ENCODE measurements at places on chromosomes 6 and 20. TPM values are rescaled to one million over a fixed set of nuclear protein-coding genes. Genes with fewer than 3 reads are reported as not detected.

GRCh38 chr6:130760006-130760405, 67.2 kb upstream of the SMLR1 start:
- no peak for DNase-seq

GRCh38 chr6:42569102-42570028, 5.5 kb downstream of the UBR2 start:
- DNase-seq: no peak

- DNase-seq: no peak
Measured at GRCh38 chr6:44129841-44130322, 2.5 kb downstream of the TMEM63B start.

DNA sequence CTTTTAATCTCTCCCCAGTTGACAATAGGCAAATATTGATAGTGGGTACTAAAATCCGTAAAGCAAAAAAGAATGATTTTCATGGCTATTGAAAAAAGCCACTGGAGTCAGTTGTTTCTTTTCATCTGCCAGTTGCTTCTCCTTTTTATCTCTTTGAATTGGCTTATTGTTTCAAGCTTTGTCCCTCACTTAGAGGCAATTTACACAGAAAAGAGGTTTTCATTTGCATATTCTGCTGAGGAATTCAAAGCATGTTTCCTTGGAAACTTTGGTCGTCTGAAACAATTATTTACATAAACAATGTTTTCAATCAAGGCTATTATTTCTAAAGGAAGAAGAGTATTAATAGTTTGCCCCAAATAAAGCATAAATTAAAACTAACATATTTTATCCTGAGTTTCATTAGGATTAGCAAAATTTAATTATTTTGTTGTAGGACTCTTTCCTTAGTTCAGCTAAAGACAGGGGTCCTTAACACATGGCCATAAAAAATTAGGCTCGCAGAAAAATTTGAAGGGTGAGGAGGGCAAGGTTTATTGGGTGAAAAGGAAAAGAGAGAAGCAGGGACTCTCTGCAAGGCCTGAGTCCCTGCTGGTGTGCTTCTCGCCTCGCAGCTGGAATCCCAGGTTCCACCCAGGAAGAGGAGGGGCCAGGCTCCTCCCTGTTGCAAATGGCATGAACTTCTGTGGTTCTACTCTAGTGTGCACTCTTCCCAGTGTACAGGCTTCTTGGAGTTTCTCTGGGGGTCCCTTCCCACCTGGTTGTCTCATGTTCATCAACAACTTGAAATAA, 138.8 kb upstream of the LAMA2 start:
- peak; percentile 18 for DNase-seq

The SPATA25 gene
- polyA plus RNA-seq: 1.7 TPM

The COL19A1 gene
- polyA plus RNA-seq: 1.0 TPM

GRCh38 chr20:63236116-63236837, 572 bp downstream of the BIRC7 start:
- DNase-seq: no peak

The SYNGAP1 gene
- 8.0 TPM for polyA plus RNA-seq

DNA sequence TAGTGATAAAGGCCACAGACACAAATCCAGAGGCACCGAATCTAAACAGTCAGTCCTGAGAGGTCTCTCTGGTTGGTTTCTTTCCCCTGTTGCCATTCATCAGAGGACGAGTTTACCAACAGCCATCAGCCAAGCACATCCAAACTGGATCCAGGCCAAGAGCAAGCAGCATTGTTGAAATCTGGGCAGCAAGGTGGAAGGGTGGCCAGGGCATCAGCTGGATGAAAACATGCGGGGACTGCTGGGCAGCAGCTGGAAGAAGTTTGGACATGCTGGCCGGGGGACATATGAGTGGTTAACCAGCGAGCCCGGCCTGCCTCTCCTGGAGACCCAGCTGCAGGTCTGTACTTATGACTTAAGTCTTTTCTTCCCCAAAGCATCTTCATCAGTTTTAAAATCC, at the start of gene SMIM28:
SMIM28 (plus strand) TSS at position 62 of the 400 bp plus-strand sequence; CDS start at position 230, 168 bp downstream.
- no peak for DNase-seq

DNA sequence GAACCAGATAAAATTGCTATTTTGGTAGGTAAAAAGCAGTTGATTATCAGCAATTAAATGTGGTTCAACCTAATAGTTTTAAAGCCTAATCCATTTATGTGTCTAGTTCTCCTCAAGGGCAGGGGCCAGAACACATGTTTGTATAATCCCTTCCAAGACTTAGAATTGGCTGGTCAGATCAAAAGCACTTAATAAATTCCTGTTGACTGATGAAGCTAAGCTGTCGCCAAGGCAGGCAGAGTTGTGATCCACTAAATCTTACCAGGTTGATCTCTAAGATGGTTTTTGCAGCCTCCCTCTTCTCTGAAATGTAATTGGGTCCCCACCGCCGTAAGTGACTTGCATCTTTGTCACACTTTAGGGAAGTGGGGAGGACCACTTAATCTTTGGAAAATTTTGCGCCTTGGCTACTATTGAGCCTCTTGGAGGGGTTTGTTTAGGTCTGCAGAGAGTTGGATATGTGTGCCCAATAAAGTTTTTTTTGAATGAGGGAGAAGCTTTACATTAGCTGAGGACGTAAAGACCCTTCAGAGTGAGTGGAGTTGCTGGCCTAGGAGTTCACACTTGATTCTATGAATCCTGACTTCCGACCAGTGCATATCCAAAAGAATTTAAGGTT, 65.9 kb downstream of the PHF20 start:
- no peak for DNase-seq

The LGSN gene
- polyA plus RNA-seq: not detected

GRCh38 chr6:49979584-49979983, 10.2 kb upstream of the DEFB113 start:
- DNase-seq: no peak

DNA sequence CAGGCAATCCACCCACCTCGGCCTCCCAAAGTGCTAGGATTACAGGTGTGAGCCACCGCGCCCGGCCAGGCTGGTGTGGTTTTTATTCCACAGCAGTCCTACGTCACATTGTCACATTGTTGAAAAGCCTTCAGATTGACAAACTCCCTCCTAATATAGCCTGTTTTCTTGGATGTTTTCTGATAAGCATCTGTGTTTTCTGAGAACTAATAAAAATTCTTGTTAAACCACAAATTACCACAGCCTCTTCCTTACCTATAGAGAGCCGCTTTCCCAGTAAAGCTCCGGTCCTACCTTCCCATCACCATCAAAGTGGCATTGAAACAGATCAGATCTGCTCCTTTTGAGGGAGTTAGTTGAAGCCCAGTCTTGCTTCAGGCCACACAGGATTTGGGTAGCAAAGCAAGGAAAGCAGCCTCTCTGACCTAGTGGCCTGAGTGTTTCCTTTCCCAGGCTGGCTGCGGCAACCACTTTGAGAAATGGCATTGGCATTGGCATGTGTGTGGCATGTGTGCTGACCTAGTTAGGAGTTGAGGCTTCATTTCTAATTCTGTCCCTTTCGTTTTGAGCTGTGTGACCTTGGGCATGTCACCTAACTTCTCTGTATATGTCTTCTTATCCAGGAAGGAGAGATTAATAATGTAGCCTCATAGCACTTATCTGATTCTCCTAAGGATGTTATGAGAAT, 1.7 kb upstream of the PKIG start:
- DNase-seq: no peak

The TRIM31 gene
- polyA plus RNA-seq: not detected

- DNase-seq: no peak
Measured at GRCh38 chr6:28446818-28447511, 3.7 kb upstream of the ZSCAN23 start.

GRCh38 chr6:57108691-57109090, 18.7 kb downstream of the ZNF451 start:
- no peak for DNase-seq

DNA sequence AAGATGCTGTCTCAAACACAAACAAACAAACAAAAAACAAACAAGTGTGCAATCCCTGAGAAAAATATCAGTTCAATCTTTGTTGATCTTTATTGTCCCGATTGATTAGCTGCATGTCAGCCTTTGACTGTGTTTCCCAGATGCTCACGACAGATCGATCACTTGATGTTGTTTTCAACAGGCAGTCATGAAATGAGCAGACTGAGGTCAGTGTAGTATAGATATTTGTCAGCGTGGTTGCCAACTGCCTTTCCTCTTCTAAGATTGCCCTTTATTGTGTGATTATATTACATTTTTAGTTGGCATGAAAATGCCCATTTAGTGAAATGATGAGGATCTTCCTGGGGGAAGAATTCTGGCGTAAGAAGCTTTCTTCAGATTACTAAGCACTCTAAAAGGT, 25.6 kb downstream of the UTRN start:
- DNase-seq: no peak

The CDH22 gene
- 4.0 TPM for polyA plus RNA-seq

- no peak for DNase-seq
Measured at GRCh38 chr20:49268600-49269365, 9.1 kb downstream of the ZNFX1 start.

DNA sequence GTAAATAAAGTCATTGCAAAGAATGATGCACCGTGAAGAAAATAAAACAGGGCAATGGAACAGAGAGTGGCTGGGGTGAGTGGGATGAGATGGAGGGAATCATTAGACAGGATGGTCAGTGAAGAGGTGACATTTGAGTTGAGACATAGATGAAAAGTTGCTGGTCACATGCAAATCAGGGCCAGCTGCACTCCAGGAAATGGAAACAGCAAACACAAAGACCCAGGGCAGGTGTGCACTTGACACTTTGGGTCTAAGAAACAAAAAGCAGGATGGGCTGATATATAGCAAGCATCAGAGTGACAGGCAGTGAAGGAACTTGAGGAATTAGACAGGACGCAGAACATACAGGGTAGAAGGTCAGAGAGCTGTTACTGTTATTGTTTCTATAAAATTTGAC, 171.5 kb upstream of the RIPOR2 start:
- DNase-seq: no peak

DNA sequence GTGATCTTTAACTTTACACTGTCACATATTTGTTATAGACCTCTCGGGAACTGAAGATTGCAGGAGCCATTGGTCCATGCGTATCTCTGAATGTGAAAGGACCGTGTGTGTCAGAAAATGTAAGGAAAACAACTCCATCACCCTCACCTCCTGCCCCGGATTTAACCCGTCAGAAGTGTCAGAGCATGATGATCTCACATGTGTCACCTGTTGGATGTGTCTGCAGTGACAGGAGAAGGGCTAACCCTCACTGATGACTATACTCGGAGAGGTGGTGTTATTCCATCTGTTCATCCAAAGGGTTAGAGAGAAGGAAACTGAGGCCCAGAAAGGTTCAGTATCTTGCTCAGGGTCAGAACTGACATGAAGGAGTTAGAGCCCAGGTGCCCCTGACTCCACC, 24.9 kb downstream of the SEC23B start:
- no peak for DNase-seq

- no peak for DNase-seq
Measured at GRCh38 chr20:35991142-35991771, 22.9 kb downstream of the CNBD2 start.

DNA sequence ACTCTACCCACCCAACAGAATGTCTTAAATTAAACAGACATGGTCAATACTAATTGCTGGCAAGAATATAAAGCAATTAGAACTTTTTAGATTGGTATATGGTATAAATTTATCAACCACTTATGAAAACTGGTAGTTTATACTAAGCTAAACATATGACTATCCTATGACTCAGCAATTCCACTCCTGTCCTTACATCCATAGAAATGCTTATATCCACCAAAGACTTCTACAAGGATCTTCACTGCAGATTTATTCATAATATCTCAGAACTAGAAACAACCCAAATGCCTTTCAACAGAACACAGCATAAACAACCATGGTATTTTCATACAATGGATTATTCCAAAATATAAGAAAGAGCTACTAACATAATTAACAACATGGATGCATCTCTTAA, 4.6 kb downstream of the ZNF184 start:
- no peak for DNase-seq

- DNase-seq: no peak
Measured at GRCh38 chr6:153023977-153024708, 21.6 kb upstream of the MTRF1L start.

DNA sequence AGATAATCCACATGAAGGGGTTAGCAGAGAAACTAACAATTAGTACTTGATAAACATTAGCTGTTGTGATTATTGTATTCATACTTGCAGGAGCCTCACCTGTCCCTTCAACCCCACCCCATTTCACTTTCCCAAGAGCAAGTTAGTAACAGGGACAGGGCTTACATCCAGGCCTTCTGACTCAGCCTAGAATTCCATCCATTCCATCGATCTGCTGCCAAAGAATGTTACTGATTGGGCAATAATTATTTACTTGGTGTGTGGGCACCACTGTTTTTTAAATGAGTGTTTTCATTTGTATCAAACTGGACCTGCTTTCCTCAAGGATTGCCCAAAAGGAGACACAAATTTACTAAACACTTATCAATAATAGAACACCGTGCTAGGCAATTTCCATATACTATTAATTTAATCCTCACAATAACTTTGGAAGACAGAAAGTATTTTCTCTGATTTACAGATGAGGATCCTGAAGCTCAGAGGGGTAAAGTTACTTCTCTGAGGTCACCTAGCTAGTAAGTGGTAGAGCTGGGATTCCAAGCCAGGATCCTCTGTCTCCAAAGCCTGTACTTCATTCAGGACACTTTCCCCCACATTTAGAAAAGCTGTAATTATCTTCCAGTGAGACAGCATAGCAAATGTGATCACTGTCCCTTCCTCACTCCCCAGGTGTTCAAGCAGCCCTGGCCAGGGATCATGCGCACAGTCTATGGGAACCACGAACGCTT, 32.8 kb downstream of the GSS start:
- DNase-seq: no peak

- DNase-seq: no peak
Measured at GRCh38 chr20:42714298-42715141, 475.2 kb downstream of the PTPRT start.

DNA sequence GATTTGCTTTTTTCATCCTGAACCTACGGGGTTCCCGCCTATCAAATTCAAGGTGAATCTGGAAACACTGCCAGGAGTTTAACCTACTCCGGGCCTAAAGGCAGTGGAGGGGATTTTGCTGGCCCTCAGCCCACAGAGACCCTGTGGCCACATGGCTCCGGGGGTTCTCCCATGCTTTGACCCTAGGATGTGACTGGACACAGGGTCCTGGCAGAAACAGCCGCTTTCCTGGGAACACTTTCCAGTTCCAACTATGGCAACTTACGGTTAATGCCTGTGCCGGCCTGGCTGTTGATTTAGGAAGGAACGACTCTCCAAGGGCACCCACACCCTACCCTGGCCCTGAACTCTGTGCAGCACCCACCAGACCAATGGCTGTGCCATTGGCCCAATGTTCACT, 141.7 kb upstream of the RPS6KA2 start:
- no peak for DNase-seq

DNA sequence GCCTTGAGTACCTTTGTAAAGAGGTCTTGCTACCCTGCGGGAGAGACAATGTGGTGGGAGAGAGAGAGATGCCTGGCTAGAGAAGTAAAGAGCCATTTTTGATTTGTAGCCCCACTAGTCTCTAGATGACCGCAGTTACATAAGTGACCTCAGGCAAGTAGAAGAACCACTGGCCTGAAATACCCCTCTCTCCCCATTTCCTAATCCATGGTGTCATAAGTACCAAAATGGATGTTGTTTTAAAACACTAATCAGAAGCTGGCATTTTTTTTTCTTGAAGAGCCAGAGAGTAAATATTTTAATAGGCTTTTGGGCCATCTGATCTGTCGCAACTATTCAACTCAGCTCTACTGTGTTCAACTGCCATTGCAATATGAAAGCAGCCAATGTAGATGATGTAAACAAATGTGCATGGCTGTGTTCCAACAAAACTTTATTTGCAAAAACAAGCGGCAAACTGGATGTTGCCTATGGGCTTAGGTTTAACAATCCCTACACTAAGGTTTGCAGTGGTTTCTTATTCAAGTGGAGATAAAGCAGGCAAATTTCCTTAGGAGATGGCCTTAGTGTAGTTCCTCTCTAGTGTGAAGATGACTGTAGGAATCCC, 36.5 kb downstream of the RARS2 start:
- DNase-seq: no peak

- DNase-seq: no peak
Measured at GRCh38 chr20:6014017-6014416, 39.8 kb downstream of the LRRN4 start.

The CCM2L gene
- 10.3 TPM for polyA plus RNA-seq

The NRSN1 gene
- polyA plus RNA-seq: 0.11 TPM

Measured in right cardiac atrium (tissue), 5 donors.